Stimulated activated CD4-positive, alpha-beta T cell treated with anti-CD3 and anti-CD28 coated beads, Interleukin-1b, Interleukin-23, amount 100 ng/mL, for 1 hour (primary cell): ENCODE measurements at places on chromosomes 3 and 15.

DNA sequence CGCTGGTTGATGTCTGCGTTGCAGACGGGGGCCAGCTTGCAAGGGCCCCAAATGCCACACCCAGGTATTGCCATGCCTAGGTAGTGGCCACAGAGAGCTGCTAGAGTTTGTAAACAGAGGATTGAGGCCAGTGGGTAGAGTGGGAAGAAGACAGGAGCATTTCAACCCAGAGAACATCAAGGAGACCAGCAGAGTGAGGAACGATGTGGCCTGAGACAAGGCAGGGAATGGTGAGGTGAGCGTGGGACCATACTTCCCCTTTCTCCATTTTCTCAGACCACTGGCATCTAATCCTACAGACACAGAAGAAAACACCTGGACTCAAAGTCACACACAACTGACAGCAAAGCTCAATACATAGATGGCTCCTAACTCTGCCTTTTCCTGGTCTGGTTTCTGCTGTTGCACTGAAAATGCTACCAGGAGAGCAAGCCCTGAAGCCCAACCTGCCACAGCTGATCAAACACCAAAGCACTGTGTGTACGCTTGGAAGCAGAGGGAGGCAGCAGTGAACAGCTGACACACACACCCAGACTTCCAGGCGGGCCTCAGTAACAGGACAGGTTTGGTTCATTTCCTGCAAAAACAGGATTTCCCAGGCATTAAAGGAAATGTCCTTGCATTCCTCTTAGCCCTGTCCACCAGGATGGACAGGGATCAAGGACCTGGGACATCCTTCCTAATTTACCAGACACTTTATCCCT is 1.6 kb downstream of the FAM174B start:
- no peak for DNase-seq

GRCh38 chr3:152834191-152834775 is 648 bp upstream of the P2RY1 start:
- no peak for DNase-seq

GRCh38 chr3:54046641-54047214 is 75.6 kb upstream of the CACNA2D3 start:
- no peak for DNase-seq

- DNase-seq, result no peak
These were observed 504.9 kb upstream of the DPH6 start for GRCh38 chr15:36050899-36051298.

- DNase-seq, result no peak
These were observed 22.8 kb downstream of the EHD4 start for GRCh38 chr15:41949401-41950126.

- DNase-seq, result no peak
These were observed 46.0 kb downstream of the KLF13 start for GRCh38 chr15:31372635-31373091.

DNA sequence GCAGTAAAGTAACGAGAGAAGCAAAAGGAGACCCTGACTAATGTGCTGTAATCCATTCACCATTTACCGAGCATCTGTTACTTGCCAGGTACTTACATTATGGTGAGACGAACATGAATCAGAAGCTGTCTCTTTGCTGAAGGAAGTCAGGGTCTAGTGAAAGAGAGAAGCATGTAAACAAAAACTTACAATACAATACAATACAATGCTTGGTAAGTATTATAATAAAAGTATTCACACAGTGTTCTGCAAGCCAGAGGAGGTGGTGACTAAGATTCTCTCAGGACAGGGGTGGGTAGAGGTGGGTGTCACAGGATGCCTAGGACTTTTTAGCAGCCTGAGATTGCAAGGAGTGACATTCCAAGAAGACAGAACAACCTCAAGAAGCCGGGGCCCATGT is 50.2 kb upstream of the MGA start:
- no peak for DNase-seq

- no peak for DNase-seq
These were observed 98.2 kb downstream of the HHLA2 start for GRCh38 chr3:108394563-108394962.

GRCh38 chr3:28125342-28125741 is 116.1 kb upstream of the CMC1 start:
- DNase-seq, result no peak

DNA sequence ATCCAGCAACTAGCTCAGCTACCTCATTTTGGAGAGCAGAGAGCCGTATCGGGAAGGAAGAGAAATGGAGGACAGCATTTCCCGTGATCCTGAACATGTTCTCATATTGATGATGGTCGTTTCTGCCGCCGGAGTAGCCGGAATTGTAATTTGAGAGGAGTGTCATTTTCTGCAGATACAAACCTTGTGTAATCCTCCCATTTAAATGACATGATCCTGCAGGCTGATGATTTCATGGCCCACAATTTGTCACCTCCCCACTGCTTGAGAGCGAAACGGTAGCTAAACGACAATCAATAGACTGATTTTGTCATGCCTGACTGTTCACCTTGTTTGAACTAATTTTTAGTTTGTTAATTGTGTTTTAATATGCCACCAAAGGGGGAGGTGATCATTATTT is 126.5 kb upstream of the CNTN6 start:
- no peak for DNase-seq

DNA sequence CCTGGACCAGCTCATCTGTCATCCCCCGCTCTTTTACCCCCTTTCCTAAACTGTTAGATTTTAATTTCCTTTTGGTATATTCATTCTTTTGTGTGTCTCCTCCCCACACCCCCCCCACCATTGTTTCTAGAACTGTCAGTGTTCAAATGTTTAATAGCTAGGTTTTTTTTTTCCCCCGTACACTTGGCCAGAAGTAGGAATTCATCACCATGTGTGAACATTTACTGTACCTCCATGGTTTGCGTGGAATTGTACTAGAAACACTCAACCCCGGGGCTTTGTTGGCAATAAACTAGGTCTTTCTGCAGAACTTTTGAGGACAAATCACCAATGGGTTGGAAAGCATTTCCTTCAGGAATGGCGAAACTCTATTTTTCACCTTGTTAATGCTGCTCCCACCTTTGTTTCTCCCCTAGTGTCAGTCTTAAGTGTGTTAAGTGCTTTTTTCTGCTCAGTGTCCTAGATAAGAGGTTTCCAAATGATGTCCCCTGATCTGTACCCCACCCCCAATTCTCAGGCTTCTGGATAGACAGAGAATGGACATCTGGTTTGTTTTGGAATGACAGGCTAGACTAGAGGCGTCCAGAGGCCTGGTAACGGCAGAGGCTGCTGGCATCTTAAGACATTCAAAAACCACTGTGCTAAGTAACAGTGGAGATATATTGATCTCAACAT is 76.8 kb downstream of the SMAD3 start:
- DNase-seq, result no peak

- DNase-seq, result no peak
These were observed 136.5 kb upstream of the RASGRP1 start for GRCh38 chr15:38701149-38701548.

DNA sequence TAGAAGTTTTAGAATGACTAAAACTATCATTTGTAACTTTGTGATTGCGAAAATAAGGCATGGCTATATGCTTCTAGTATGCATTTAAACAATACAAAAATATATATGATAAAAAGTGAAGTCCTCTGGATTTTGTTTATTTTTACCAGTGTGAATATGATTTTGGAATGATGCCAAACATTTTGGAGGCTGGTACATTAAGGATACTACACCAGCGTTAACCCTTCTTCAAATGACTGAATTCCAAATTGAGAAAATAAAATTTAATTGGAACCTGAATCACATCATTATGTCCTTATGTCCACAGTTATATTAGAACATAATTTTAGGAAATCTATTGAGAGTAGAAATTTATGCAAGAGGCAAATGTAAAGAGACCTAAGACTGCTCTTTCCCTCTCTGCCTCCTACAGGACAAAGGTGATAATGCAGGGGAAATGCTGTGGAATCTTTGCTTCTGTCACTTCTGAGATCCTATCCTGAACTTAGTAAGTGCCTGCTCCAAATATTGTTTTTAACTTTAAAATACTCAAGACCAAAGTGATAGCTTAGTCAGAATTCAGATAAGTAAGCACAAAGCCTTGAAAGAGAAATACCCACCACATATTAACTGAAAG is 121.1 kb upstream of the NANOGP8 start:
- DNase-seq, result no peak

DNA sequence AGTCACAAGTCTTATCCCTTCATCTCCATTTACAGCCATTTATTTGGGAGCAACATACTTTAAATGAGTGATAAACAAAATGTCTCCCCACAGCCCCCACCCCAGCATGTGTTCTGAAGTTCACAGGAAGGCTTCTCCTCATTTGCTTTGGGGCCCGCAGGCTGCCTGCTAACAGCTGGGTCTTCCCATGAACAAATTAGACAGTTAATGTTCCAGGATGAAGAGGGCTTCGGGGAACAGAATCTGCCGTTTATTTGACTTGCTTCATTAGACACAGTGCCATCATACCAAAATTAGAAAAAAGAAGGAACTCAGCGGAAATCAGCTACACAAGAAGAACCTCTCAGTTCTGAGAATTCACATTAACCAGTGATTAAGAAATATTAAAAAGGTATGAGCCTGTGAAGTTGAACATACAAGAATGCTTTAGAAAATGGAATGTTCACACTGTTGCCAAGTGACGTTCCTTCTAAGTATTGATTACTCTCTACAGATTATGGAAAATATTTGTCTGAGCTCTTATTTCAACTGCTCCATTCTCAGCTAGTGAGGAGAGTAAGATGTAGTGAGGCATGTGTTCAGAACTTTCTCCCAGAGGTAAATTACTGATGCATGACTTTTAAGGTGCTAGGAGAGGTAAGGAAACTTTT is 107.5 kb upstream of the THBS1 start:
- DNase-seq, result no peak

DNA sequence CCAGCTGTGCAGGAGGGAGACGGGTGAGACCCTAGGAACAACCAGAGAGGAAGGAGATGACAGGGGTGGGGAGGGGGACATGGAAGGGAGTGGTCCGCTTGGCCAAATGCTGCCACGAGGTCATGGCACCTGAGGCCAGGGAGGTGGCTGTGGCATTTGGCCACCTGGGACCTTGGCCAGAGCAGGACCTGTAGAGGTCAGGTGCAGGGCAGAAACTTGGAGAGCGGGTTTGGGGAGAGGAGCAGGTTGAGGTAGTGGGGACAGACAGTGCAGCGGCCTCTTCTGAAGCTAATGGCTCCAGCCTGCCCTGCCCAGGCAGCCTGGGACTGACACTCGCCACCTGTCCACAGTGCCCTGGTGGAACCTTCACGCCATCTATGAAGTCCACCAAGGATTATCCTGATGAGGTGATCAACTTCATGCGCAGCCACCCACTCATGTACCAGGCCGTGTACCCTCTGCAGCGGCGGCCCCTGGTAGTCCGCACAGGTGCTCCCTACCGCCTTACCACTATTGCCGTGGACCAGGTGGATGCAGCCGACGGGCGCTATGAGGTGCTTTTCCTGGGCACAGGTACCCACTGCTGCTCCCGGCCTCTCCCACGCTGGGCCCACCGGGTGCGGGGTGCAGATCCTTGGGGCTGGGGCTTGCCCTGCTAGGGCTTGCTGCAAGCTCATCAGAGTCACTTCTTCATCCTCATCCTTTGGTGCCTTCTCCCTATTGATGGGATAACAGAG is 7.0 kb upstream of the GNAT1 start:
- no peak for DNase-seq

DNA sequence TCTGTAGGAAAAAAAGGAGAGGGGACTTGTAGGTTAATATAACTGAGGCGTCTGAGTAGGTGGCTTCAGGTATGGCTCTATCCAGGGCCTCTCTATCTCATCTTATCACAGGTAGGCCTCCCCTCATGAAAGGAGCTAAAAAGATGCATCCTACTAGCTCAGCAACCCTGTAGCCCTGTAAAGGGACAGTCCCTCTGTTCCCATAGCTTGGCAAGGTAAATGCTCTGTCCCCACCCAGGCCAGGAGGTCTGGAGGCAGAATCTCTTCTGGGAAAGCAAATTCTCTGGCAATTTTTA is 135.2 kb downstream of the CHSY1 start:
- DNase-seq, result no peak

- no peak for DNase-seq
These were observed 70.1 kb downstream of the HMCES start for GRCh38 chr3:129348734-129349133.

DNA sequence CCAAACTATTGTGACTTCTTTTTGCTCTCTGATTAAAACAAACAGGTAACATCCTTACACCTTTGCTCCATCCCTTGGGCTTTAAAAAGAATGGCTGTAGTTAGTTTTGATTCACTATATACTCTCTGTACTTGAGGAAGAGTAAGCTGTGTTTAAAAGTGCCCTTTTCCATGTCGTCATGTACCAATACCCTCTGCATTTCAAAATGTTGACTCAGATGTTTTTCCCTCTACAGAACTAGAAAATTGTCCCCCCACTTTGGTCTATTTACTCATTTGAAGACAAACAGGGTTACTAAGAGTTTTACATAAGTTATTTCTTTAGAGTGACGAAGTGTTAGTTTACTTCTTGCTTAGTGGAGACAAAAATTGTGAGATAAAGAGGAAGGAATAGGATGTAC is 62.7 kb downstream of the TASOR start:
- no peak for DNase-seq

GRCh38 chr3:155635056-155635455 is 109.8 kb downstream of the PLCH1 start:
- DNase-seq, result no peak

DNA sequence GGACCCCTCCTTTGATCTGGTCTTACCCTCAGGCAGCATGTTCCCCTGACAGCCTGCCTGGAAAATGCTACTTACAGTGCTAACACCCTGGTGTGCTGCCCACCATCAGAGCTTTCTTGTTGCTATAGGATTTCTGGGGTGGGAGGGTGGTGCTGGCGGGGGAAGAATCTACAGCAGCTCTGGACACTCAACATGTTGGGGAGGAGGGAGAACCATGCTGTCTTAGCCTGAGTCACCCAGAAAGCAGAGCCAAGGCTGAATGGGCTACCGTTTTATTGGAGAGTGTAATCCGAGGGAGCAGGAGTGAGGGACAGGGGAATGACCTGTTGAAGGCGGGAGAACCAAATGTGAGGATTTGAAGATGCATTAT is 45.6 kb downstream of the MFSD1 start:
- DNase-seq, result no peak

DNA sequence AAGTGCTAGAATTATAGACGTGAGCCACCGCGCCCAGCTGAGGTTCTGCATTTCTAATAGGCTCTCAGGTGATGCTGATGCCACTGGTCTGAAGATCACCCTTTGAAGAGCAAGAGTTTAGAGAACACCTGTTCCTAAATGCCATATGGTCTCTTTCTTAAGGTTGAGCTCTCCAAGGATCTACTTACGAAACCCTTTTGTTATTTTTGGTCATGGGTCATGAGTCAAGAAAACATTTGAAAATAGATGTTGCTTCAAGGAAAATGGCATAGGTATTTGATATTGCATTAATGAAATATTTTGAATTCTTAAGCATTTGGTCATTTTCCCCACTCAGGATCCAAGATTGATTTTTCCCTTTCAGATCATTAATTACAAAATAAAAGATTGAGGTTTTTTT is 74.7 kb upstream of the SOX2 start:
- DNase-seq, result no peak

DNA sequence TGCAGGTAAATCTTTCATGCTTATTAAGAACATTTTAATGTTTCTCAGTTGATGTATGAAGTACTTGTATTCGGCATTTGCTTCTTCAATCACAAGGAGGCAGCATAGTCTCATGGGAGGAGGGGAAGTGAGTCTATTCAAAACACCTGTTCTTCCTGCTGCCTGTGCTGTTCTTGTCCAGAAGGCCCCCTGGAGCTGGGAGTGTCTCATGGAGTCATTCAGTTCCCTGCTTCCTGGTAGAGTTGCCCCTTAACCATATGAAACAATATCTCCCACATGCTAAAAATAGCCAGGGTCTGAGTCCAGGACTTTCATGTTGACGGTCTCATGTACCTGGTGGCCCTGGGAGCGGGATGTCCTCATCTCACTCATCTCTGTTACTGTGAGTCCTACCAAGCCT is 15.5 kb upstream of the PPP1R2 start:
- no peak for DNase-seq

GRCh38 chr3:73538486-73538885 is 86.3 kb downstream of the PDZRN3 start:
- DNase-seq, result no peak
